Left ventricle myocardium inferior (tissue), 1 donor: ENCODE measurements at places on chromosomes 4 and X. TPM values are rescaled to one million over a fixed set of nuclear protein-coding genes. Genes with fewer than 3 reads are reported as not detected.

SH3RF1 gene
- 8.8 TPM for total RNA-seq

HSFX2 gene
- not detected for total RNA-seq

NR3C2 gene
- 23.9 TPM for total RNA-seq

MID1 gene
- 9.4 TPM for total RNA-seq

CC2D2A gene
- total RNA-seq, result 9.6 TPM

SGMS2 gene
- total RNA-seq, result 21.4 TPM

PDE6B gene
- 2.7 TPM for total RNA-seq

MAGEA2 gene
- not detected for total RNA-seq

DGKK gene
- total RNA-seq, result not detected

ZNF732 gene
- not detected for total RNA-seq
